Motor neuron (in vitro differentiated cells): ENCODE measurements at places on chromosomes 16 and 17. TPM values are rescaled to one million over a fixed set of nuclear protein-coding genes. Genes with fewer than 3 reads are reported as not detected.

- peak; percentile 87 for ATAC-seq
Observed at GRCh38 chr17:76816590-76817135, 51.5 kb upstream of the MGAT5B start.

DNA sequence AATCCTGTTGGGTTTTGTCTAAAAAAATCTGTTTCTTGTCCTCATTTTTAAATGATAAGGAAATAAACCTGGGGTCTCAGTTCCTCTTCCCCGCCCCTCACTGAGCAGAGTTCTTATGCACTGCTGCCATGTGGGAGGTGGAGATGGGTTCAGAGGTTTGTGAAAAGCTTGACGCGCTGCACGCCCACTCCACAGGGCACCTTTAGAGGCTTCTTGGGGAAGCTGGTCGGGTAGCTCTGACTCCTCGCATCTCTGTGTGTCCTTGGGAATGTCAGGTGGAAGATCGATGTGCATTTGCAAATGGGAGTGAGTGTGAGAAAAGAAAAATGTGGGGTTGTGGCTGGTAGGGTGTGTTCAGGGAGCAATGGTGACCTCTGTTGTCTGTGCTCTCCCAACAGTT, 4.7 kb upstream of the ZNHIT3 start:
- no peak for ATAC-seq

GRCh38 chr16:13809765-13810164, 110.2 kb upstream of the ERCC4 start:
- ATAC-seq, result no peak

GRCh38 chr16:2983706-2984136, 3.5 kb upstream of the PKMYT1 start:
- peak; percentile 68 for ATAC-seq

The PRR15L gene
- 1.8 and 3.0 TPM in 2 replicates for total RNA-seq

The STAC2 gene
- 1.3 and 1.5 TPM in 2 replicates for total RNA-seq

GRCh38 chr17:70239391-70239826, 70.1 kb downstream of the KCNJ2 start:
- ATAC-seq, result no peak

GRCh38 chr16:72198771-72199201, 26.8 kb upstream of the PMFBP1 start:
- peak; percentile 68 for ATAC-seq
